Pons (tissue), 1 donor: ENCODE measurements at places on chromosomes 1 and 21.

DNA sequence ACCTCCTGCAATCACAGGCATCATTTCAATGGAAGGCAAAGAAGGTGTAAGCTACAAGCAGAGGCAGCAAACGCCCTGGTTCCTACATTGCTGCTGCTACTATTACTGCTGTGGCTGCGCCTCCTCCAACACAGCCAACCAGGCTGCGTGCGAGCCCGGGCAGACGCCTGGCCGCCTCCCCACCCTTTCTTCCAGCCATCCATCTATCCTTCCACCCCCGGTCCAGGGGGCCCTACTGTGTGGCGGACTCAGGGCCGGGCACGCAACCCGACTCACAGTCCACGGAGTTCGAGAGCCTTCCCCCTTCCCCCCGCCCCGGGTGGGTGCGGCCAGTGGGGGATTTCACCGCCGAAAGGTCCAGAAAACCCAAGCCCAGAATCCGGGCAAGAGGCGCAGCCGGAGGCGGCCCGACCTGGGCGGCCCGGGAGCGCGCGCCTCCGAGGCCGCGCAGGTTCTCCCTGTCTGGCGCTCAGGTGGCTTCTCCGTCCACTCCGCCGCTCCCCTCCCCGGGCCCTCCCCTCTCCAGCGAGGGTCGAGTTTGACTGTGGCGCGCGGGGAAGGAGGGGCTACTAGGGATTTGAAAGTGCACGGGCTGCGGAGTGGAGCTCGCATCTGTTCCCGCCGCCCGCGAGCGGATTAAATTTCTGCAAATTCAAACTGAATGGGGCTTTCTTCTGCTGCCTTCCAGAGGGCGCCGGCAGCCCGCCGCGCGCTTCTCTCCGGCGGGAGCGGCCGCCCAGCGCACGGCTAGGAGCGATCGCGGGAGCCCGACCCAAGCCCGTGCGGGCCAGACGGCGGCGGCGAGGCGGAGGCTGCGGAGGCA, at the start of gene HUNK:
Gene HUNK (plus strand): TSS at position 569 of the 823 bp plus-strand sequence. CDS start 655 bp downstream, outside the sequence.
- no peak for DNase-seq

GRCh38 chr21:45432575-45433255, 27.8 kb downstream of the COL18A1 start:
- peak; percentile 14 for DNase-seq

- DNase-seq: no peak
Observed at GRCh38 chr1:238171985-238172384, 281.3 kb upstream of the ZP4 start.

DNA sequence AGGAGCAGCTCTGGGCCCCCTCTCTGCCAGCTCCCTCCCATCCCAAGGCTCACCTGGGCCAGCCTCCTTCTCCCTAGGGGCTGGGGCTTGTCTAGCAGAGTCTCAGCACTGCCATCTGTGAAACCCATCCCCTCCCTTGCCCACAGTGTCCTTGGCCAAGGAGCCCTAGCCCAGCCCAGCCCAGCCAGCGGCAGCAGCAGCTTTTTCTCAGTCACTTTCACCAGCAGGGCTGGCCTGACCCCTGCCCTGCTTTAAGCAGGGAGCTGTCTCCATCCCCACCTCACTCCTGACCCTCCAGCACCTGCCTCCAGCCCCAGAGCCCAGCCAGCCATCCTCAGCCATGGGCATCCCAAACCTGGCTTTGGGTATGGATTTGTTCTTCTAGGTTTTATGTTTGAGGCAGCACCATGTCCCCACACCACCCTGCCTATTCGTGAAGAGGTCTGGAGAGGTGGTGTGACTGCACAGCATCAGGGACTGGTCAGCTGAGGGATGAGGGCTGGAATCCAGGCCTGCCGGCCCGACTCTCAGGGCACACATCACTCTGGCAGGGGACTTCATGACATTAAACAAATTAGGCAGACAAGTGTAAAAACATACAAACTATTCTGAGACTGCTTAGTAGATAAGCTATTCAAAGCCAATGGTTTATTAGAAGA, 36.1 kb upstream of the ABCG1 start:
- DNase-seq: no peak

GRCh38 chr1:89254658-89255287, 17.9 kb downstream of the GBP5 start:
- no peak for DNase-seq

DNA sequence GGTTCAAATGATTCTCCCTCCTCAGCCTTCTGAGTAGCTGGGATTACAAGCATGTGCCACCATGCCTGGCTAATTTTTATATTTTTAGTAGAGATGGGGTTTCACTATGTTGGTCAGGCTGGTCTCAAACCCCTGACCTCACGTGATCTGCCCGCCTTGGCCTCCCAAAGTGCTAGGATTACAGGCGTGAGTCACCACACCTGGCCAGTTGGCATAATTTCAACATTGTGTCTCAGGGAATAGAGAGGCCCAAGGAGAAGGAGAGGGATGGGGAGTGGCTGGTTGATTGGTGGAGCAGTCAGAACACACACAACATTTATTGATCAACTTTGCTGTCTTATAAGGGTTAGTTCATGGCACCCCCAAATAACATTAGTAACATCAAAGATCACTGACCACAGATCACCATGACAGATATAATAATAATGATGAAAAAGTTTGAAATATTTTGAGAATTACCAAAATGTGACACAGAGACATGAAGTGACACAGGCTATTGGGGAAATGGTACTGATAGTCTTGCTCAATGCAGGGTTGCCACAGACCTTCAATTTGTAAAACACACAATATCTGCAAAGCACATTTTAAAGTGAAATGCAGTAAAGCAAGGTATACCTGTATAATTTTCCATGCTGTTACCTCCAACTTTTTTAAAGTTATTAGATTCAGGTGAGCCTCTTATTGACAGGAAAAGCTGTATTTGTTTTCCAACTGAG, 15.8 kb upstream of the CYB5R1 start:
- no peak for DNase-seq

- no peak for DNase-seq
Observed at GRCh38 chr1:206582971-206583706, 29.1 kb downstream of the EIF2D start.

DNA sequence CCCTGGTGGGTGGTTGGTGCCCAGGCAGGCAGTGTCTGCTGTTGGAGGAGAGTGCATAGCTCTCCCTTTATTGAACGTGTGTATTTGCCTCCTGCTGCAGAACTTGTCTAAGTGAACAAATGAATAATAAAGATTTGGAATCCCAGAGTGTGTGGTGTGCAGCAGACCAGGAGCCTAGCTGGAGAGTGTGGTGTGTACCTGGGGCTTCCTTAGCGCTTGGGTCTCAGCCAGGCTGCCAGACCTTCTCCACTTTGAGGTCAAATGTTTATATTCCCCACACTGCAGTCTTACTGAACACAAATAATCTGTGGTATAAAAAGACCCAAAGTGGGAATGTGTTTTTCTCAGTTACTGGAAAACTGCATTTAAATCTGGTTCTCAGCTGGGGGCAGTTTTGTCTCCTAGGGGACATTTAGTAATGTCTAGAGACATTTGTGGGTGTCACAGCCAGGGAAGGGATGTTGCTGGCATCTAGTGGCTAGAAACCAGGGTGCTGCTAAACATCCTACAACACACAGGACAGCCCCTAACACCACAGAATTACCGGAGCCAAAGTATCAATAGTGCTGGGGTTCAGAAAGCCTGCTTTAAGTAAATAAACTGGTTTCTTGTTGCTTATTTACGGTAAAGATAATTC, 23.6 kb downstream of the SLC37A1 start:
- peak; percentile 36 for DNase-seq

GRCh38 chr1:7094086-7094485, 308.8 kb downstream of the CAMTA1 start:
- DNase-seq: no peak

DNA sequence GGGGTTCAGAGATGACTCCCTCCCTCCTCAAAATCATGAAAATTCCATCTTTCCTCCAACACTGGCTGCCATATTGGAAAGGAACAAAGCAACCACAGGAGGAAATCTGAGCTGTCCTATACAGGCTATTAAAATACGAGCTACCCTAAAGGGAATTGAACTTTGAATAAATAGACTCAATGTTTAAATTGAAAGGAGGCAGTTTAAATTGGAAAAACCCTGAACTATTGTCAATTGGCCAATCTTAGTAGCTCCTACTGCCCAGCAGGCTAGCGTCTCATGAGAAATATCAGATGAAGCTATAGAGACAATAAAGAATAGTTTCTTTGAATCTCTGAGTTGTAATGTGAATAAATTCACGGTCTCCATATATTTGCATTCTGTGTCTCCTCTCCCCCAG, 85.4 kb upstream of the KCNE2 start:
- no peak for DNase-seq

DNA sequence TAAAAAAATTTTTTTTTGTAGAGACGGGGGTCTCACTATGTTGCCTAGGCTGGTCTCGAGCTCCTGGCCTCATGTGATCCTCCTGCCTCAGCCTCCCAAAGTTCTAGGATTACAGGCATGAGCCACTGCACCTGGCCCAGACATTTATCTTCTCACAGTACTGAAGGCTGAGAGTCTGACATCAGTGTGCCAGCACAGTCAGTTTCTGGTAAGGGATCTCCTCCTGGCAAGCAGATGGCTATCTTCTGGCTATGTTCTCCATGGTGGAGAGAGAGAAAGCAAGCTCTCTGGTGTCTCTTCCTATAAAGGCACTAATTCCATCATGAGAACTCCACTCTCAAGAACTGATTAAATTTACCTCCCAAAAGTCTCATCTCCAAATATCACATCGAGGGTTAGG, 57.8 kb upstream of the C1orf185 start:
- DNase-seq: no peak

DNA sequence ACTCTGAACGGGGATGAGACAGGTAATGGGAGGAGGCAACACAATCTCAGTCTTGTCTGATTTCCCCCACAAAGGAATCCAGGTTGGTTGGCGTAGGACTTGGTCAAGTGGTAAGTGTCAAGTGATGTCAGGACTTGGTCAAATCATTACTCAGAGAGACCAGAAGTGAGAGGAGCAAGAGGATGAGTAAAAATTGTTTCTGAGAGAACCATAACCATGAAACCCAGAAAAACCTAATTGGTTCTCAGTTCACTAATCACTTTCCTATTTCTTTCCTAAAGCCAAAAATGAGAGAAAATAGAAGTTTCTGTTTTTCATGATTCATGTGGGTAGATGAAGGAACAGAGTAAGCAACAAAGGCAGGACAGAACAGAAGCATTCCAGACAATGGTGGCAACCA, 5.0 kb downstream of the PHC2 start:
- no peak for DNase-seq

GRCh38 chr1:2132222-2133038, 62.1 kb downstream of the FAAP20 start:
- DNase-seq: no peak

- DNase-seq: no peak
Observed at GRCh38 chr1:221437926-221438325, 304.0 kb downstream of the DUSP10 start.

DNA sequence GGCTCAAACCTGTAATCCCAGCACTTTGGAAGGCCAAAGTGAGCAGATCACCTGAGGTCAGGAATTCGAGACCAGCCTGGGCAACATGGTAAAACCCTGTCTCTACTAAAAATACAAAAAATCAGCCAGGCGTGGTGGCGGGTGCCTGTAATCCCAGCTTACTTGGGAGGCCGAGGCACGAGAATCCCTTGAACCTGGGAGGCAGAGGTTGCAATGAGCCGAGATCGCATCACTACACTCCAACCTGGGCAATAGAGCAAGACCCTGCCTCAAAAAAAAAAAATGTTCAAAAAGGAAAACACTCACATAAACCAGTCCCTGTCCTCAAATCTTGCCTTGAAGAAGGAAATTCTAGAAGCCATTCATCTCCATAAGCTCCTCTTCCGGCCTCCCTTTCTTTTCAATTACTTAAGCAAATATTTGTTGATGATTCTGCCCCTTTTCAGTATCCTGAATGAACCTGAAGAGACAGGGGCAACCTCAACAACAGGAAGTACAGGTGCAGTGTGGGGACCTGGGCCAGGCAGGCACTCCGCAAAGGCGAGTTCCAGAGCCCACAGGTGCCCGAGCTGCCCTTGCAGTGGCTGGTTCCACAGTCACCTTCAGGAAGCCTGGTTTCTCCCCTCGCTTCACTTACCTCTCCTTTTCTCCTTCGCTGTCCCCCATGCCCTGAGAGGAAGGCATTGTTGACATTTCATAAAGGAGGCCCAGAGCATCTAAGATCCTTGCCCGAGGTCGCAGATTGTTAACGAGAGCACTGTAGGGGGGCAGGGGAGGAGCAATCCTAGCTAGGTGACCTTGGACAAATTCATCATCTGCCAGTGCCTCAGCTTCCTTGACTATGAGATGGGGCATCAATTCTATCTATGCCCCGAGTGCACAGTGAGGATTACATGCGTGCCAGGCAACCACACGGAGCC, 8.9 kb upstream of the LEFTY1 start:
- DNase-seq: no peak

DNA sequence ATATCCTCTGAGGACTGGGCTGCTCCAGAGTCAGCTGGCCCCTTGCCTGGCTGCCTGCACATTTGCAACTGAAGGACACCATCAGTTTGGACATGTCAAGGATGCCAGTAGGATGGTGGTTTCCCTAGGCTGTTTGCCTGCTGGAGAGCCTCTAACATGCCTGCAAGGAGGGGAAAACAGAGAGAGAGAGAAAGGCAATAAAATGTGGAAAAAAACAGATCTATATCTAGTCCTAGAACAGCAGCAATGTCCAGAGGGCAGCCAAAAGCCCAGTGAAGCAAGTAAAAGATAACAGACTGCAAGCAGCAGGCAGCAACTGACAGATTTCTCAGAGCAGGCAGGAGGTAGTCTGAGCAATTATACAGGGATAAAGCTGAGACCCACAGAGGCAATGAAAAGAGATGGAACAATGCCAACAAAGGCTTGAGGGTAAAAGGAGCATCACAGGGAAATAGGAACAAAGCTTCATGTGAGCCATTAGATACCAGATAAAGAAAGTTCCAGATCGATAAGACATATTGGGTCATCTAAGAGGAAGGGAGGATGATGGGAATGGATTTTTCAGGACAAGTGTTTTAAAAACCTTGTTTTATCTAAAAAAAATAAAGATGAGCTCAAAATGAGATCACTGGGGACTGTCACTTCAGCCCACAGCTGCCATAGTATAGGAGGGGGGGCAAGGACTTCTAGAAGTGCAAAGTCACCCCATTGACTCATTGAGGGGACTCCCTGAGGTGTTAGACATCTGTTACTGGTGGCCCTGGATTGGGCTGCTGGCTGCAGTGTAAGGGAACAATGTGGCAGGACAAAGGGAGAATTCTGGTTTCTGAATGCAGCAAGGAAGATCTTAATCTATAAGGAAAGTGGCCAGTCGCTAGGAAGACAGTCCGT, 38.6 kb upstream of the GADD45A start:
- peak; percentile 36 for DNase-seq

GRCh38 chr1:169031566-169032224, 74.8 kb upstream of the ATP1B1 start:
- DNase-seq: no peak

GRCh38 chr1:201181726-201182125, 8.9 kb upstream of the IGFN1 start:
- no peak for DNase-seq

- no peak for DNase-seq
Observed at GRCh38 chr1:4341421-4341820, 313.0 kb upstream of the AJAP1 start.

GRCh38 chr1:61496501-61496900, 228.4 kb downstream of the TM2D1 start:
- no peak for DNase-seq

DNA sequence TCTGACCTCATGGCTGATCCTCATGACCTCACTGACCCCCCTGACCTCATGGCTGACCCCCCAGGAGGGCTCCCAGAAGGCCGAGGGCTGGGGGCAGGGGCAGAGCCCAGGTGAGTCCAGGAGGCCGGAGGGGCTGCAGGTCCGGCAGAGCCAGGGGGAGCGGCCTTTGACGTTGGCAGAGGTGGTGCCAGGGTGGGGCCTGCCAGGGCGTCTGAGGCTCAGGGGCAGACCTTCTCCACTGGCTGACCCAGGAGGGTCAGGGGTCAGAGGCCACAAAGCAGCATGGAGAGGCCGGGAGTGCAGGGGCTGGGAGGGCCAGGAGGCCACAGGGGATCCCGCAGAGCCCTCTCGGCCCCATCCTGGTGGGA, 28.1 kb upstream of the TTLL10 start:
- DNase-seq: no peak
